ENCODE measurements at places on chromosomes 11 and 22.

GRCh38 chr11:24084956-24085355 lies 411.9 kb upstream of the LUZP2 start:
- DNase-seq = no peak

DNA sequence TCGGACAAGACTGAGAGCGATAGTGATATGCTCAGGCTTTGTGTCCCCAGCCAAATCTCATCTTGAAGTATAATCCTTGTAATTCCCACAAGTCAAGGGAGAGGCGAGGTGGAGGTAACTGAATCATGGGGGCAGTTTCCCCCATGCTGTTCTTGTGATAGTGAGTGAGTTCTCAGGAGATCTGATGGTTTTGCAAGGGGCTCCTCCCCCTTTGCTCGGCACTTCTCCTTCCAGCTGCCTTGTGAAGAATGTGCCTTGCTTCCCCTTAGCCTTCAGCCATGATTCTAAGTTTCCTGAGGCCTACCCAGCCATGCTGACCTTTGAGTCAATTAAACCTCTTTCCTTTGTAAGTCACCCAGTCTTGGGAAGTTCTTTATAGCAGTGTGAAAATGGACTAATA lies 7.5 kb upstream of the FOLR2 start:
- DNase-seq = no peak

DNA sequence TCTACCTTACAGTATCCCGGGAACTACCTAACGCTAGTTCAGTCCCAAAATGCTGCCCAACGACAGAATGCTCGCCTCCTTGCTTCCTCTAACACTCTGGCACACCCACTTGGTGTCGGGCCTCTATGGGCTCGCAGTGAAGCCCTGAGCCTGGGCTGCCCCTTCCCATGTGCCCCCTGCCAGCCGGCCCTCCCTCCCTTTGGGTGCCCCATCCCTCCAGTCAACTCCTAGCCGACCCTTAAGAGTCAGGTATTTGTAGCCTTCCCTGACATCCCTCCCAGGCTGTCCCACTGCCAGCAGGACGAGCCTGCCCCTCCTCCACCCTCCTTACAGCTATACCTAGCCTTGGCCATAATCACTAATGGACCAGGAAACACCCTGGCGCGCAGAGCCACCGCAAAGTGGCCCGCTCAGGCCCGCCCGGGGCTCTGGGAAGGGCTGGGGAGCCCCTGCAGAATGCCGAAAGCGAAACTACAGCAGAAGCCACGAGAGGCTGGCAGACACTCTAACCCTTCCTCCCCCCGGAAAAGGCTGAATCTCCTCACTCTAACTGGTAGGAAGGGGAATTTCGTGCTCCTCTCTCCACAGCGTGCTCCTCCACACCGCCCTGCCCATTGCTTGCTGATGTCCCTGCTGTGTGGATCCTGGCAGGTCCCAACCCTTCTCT lies 8.2 kb downstream of the CBX7 start:
- DNase-seq = peak; percentile 43

DNA sequence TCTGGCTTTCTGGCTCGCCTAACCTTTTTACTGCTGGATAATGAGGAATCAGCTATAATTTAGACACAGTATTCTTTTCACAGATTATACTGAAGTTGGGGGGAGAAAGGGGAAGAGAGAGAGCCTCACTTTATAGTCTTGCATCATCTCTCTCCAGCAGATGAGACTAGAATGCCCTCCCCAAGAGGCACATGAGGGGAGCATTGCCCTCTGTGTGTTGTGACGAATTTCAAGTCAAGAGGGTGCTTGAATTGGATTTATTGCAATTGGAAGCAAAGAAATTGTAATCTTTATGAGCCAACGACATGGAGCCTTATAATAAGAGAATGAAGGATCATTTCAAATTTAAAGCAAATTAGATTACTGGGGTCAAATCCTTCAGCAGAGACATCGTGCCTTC lies 17.6 kb upstream of the CADM1 start:
- DNase-seq = no peak

DNA sequence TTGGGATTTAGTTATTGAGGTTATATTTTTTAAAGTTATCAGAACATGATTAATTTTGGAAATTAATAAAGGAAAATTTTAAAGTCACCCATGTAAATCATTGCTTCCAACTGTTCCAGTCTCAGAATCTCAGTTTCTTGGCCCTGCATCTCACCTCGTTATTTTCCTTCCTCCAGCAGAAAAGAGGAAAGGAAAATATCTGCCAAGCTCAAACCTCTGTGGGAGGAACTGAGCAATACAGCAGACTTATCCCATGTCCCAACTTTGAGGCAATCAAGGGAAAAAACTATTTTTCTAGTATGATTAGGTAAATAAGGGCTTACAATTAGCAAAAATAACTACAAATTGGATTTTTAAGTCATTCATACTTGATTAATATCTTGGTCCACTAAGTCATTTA lies 30.1 kb downstream of the ELMOD1 start:
- no peak for DNase-seq

DNA sequence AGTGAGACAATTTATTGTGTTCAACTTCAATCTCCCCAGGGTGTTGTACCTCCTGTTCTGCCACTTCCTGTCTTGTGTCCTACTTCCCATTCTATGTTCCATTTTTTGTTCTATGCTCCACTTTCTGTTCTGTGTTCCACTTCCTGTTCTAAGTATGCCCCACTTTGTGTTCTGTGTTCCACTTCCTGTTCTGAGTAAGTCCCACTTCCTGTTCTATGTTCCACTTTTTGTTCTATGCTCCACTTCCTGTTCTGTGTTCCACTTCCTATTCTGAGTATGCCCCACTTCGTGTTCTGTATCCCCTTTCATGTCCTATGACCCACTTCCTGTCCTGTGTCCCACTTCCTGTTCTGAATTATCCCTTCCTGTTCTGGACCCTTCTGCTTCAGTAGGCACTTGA lies 732.7 kb downstream of the TBC1D22A start:
- no peak for DNase-seq

GRCh38 chr11:1207401-1208143 lies 15.3 kb upstream of the MUC5B start:
- no peak for DNase-seq

DNA sequence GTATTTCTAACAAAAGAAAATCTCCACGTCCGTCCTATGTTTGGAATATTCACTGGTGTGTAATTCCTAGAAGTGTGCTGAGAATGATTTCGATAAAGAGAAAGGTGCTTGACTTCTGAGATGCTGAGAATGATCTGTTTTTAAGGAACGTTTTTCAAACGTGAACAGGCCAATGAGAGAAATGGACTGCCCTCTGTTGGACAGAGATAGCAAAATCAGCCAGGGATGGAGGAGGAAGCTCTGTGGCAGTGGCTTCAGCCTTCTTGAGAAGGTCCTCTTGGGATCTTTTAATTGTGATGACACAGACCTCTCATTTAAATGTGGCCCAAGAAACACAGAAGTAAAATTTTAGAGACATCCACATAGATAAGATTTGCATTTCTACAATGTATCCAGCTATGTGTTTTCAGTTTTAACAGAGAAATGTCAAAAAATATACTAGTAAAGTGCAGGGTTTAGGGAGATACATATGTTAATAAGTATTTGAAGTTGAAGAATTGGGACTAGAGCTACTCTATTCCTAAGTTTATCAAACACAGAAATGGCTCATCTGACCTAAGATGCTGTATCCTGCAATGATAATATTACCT lies 84.0 kb upstream of the RCN1 start:
- peak; percentile 60 for DNase-seq

- no peak for DNase-seq
Measured at GRCh38 chr22:24503843-24504338, 8.8 kb downstream of the UPB1 start.

GRCh38 chr11:19845626-19846025 lies 133.0 kb downstream of the NAV2 start:
- DNase-seq = no peak

GRCh38 chr11:65221026-65221425 lies 39.3 kb downstream of the CAPN1 start:
- DNase-seq = no peak

- DNase-seq = no peak
Measured at GRCh38 chr11:130523166-130523565, 74.7 kb downstream of the ADAMTS15 start.
